ENCODE measurements at places on chromosomes 1 and 21.

DNA sequence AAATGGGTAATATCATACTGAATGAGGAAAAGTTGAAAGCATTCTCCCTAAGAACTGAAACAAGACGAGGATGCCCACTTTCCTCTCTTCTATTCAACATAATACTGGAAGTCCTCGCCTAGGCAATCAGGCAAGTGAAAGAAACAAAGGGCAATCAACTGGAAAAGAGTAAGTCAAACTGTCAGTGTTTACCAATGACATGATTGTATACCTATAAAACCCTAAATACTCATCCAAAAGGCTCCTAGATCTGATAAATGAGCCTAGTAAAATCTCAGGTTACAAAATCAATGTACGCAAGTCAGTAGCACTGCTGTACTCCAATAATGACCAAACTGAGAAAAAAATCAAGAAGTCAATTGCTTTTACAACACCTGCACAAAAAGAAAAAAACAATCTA lies 575.8 kb upstream of the PRMT6 start:
- DNase-seq: no peak

DNA sequence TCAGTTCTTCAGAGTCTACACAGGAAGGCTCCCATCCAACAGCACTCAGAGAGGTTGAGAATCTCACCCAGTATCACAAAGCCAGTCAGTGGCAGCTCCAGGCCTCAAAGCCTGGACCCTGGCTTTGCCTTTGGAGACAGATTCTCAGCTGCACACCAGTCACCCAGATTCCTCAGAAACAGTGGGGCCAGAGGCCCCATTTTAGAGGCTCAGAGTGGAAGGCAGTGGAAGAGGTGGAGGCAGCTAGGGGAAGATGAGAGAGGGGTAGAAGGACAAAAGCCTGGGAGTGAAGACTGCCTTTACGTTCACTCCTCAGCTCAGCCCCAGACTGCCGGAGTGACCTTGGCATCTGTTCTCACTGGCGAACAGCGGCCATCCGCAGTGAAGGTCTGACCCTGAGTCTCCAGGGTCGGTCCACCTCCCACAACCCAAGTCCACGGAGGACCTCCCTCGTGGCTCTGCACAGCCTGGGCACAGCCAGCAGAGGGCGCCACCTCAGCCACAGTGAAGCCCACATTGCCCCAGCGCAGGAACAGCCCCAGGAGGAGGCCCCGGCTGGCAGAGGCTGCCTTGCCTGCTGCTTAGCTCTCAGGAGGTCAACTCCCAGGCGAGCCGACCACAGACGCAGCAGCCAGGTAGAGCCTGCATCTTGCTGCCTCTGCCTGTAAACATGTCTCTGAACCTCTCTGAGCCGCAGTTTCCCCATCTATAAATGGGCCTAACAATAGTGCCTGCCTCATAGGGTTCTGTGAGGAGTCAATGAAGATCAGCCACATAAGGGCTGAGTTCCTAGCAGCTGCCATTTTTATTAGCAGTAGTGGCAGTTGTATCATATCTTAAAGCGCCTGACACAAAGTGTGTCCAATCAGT lies 5.9 kb upstream of the FNDC5 start:
- DNase-seq: no peak

DNA sequence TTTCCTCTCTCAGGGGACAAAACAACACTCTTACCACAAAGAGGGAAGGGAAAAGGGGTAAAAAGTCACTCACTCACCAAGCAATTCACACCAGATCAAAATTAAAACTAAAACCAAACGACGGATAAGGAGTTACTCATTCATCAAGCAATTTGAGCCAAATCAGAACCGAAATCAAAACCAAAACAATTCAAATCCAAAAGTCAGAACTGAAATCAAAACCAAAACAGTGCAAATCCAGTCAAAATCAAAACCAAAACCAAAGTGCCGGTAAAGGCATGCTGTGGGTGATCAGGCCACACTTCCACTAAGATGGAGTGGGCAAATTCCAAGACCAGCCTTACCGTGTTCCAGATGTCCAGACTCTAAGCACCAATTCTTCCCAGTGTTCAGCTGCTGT lies 717.9 kb downstream of the AMY1C start:
- no peak for DNase-seq

GRCh38 chr21:39022466-39022862 lies 160.8 kb downstream of the PSMG1 start:
- DNase-seq: no peak

- peak; percentile 38 for DNase-seq
Measured at GRCh38 chr1:36664571-36665287, 182.0 kb upstream of the CSF3R start.

- peak; percentile 17 for DNase-seq
Measured at GRCh38 chr1:231806623-231807495, 180.3 kb downstream of the DISC1 start.

DNA sequence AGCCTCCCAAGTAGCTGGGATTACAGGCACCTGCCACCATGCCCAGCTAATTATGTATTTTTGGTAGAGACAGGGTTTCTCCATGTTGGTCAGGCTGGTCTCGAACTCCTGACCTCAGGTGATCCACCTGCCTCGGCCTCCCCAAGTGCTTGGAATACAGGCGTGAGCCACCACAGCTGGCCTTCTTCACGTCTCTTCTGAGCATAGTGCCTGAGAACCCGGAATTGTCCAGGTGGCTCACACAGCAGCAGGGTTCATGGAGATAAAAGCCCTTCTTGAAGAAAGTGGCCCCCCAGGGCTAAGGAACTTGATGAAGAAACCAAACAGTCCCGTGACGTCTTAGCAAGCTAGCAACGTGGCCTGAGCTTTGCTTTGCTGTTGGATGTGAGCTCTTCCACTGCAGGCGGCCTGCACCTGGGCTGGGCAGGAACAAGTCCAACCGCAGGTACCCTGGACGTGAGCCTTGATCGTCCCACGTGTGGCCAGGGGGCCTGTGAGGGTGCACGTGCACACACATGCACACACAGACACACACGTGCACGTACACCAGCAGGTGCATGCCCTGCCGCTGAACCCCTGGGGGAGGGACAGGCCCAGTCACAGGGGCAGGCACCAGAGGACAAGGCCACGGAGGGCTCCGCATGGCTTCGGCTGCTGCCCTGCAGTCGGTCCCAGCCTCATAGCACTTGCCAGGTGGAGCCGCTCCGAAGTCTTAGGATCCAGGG lies 23.4 kb upstream of the TRAPPC10 start:
- no peak for DNase-seq

GRCh38 chr1:99764439-99764838 lies 2.0 kb downstream of the FRRS1 start:
- DNase-seq: no peak

DNA sequence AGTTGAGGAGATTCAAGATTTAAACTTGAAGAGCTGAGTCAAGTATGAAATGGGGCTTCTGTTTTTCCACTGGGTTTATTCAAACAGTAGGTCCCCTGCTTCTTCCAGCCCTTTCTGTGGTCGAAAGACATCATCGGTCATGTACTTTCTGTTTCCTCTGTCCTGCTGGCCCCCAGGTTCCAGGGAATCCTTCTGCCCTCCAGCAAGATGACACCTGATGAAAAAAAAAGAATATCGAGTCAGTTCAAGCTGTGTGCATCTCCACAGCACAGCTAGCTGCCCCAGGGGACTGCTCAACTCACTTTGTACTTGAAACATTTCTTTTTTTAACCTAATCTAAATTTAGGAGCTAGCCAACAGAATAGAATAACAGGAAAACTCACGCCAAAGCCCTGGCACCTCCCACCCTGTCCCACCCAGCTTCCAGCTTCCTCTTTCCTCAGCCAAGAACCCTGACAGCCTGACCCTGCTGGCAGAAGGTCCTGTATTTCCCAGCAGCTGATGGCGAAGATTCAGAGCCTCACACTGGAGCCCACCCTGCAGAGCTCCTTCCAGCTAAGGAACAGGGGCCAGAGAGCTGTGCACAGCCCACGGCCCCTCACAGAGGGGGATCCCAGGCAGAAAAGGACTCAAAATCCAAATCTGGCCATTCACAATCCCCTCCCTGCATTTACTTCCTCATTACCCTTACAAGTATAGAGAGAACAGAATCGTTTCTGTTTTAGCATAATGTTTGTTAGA lies 176.5 kb downstream of the PSMG1 start:
- no peak for DNase-seq

Data from right kidney (tissue), 9 donors.